Stimulated activated CD4-positive, alpha-beta T cell treated with anti-CD3 and anti-CD28 coated beads, Interleukin-1b, Interleukin-23, amount 100 ng/mL, for 1 hour (primary cell): ENCODE measurements at places on chromosomes 3 and 15.

DNA sequence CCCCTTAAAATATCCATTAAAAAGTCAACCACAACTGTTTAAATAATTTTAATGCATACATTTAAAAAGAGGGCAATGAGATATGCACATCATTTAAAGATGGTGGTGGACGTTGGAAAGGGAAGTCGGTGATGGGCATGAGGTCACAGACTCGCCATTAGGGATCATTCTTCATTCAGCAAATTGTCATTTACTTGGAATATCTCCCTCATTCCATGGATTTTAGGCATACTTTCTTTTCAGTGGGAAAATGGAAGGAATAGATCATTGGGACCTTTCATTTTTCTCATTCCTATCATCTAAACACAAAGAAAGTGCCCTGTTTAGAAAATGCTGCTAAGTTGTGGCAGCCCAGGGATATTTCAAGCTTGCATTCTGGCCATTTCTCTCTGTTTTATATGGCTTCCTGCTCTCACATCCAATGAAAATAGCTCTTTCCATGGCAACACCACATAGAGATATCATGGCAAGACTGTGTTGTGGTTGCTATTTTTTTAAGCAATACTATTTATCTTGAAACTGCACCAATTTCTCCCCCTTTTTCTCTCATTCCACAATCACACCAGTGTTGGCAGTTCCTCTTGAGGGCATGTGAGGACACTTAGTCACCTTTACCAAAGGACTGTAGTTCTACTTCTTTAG is 40.7 kb upstream of the LMCD1 start:
- no peak for DNase-seq

- no peak for DNase-seq
Observed at GRCh38 chr3:13393427-13394360, 26.4 kb downstream of the NUP210 start.

GRCh38 chr3:175212896-175213295 is 353.8 kb downstream of the NAALADL2 start:
- DNase-seq, result no peak

GRCh38 chr3:171851660-171852058 is 8.5 kb downstream of the TMEM212 start:
- no peak for DNase-seq

- no peak for DNase-seq
Observed at GRCh38 chr15:95470997-95471689, 859.4 kb upstream of the NR2F2 start.

- no peak for DNase-seq
Observed at GRCh38 chr15:79373113-79373512, 59.0 kb upstream of the MINAR1 start.

DNA sequence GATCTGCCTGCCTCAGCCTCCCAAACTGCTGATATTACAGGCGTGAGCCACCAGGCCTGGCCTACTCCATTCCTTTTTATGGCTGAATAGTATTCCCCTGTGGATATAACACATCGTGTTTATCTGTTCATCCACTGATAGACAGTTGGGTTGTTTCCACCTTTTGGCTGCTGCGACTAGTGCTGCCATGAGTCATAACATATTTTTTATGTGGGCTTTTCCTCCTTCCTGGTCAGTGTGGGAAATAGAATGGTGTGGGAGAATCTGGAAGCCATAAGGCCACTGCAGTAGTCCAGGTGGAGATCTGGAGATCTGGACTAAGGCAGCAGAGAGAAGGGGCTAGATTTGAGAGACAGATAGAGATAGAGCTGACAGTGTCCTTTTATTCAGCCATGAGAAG is 16.2 kb downstream of the LCMT2 start:
- no peak for DNase-seq

- DNase-seq, result no peak
Observed at GRCh38 chr15:33150431-33150941, 44.0 kb downstream of the FMN1 start.

GRCh38 chr3:152365766-152366593 is 97.3 kb downstream of the MBNL1 start:
- no peak for DNase-seq
